ENCODE measurements at places on chromosomes 11 and 22.

- DNase-seq = no peak
Observed at GRCh38 chr11:3873712-3874349, 18.4 kb downstream of the STIM1 start.

DNA sequence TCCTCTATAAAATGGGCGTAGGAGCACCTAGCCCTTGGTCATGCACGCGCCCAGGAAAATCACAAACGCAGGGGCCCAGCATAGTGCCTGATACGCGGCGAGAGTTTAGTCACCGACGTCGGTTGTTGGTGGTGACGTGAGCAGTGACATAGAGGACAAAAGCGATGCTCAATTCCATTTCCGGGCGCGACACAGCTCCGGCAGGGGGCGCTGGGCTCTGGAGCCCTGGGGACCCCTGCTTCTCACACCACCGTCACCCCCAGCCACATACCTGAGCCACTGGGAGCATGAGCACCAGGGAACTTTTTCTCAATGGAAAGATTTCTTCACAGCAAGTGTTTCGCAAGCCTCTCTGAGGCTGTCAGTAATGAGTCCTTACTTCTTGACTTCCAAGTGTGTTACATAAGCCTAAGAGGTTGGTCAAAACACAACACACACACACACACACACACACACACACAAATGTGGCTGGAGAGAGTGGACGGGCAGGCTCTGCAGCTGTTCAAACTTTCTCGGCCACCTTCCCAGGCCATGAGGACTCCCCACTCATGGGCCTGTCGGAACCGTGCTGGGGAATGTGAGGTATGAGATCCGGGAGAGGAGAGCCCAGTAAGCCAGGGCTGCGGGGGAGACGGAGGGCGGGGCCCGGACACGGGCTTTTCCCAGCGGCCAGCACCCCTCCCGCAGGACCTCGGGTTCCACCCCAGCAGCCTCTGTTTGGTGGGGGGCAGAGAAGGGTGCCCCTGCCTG lies 36.9 kb upstream of the LINC01488 start:
- no peak for DNase-seq

DNA sequence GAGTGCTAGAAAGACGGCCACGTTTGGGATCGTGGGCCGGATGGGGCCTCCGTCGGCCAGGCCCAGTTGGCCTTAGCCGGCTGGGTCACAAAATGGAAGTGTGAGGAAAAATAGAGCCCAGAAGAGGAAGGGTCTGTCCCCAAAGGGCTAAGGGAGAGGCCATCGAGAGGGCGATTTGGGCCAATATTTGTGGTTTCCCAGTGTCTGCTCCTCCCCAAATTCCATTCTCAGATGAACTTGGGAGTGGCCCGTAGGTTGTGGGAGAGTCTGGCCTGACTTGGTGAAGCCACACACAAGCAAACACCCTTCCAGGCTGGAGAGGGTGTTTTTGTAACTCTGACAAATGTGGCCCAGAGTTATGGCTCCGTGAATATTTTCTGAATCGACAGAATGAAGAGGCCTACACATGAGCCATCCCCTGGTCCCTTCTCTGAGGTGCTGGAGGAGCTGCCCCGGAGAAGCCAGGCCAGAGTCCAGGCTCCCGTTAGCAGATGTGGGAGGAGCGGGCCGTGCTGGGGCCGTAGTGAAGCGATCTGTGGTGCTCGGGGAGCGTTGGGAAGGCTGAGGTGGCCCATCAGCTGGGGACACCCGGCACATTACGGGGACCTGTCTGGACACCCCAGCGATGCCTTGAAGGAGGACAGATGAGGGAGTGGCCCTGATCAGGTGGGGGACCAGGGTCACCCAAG lies 73.5 kb upstream of the PPARA start:
- DNase-seq = no peak

DNA sequence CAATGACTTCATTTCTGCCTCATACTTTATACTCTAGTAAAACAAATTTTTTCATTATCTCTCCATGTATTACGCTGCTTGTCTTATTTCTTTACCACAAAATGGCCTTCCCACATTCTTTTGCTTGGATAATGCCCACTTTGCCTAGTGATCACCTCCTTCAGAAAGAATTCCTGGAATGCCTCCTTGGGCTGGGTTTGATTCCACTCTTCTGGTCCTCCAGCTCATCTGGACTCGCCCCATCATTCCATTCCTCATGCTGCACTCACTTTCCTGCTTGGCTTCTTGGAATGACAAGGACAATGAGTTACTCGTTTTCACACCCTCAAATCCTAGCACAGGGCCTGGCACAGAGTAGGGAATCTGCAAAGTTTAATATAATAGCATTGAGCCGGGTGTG lies 475.1 kb upstream of the LARGE1 start:
- DNase-seq = no peak

GRCh38 chr11:68118706-68119448 lies 2.3 kb downstream of the CHKA start:
- DNase-seq = no peak

GRCh38 chr22:42639541-42640241 lies 710 bp downstream of the ATP5MGL start:
- DNase-seq = no peak

Measured in hypothalamus (tissue), 51 donors.